ENCODE measurements at places on chromosomes 13 and 19.

DNA sequence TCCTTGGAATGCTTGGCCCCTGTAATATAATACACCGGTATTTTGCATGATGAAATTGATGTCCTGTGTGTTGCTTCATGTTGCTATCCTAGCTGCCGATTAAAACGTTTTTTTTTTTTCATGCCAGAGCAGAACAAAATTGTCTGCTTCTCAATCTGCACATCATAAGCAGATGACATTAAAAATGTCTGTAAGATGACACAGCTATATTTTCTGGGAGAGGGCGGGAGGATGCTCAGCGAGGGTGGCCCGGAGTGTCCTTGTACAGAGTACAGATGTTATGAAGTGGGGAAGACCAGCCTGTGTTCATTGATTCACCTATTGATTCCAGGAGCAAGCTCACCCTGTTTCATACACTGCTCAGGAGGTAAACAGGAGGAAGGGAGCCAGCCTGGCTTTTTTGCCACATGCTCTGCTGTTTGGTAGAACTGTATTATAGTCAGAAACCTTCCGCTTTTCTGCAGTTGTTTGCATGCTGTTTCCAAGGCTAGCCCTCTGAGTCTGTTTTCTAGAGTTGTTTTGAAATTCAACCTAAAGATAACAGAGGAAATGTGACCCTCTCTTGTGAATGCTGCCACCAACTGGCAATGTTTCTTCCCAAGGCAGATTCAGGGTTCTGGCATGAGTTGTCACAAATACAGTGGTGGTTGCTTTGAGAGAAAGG lies 4.7 kb upstream of the IRS2 start:
- DNase-seq = no peak

- no peak for DNase-seq
Observed at GRCh38 chr19:4414144-4414799, 11.8 kb downstream of the CHAF1A start.

DNA sequence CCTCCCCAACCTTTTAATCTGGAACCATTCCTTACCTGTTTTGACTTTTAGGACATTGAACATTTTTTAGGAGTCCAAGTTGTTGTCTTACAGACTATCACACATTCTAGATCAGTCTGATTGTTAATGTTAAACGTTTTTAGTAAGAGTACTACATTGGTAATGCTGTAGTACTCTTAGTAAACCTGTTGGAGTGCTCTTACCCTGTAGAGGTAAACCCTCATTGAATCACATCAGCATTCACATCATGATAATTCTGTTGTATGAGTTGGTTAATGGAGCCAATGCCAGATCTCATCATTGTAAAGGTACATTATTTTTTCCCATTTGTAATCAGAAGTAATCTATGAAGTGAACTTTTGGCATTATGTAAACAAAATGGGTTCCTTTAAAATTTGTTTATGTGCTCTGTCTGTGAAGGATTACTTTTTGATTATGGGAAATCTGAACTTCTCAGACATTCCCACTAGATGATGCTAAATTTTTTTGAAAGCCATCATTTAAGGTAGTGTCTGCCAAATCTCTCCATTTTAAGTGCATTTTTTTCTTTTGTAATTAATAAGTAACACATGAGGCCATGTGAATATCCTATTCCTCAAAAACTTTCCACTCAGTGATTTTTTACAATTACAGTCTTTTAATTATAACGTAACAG lies 55.2 kb downstream of the VWA8 start:
- peak; percentile 13 for DNase-seq

GRCh38 chr19:29964171-29964570 lies 22.1 kb downstream of the URI1 start:
- no peak for DNase-seq

All from HS-5 (cell line).